Stimulated activated CD8-positive, alpha-beta memory T cell treated with anti-CD3 and anti-CD28 coated beads, Interleukin-7, amount 100 ng/mL, for 48 hours (primary cell): ENCODE measurements at places on chromosomes 5 and 9.

- no peak for DNase-seq
Observed at GRCh38 chr9:6305954-6306563, 22.1 kb upstream of the TPD52L3 start.

DNA sequence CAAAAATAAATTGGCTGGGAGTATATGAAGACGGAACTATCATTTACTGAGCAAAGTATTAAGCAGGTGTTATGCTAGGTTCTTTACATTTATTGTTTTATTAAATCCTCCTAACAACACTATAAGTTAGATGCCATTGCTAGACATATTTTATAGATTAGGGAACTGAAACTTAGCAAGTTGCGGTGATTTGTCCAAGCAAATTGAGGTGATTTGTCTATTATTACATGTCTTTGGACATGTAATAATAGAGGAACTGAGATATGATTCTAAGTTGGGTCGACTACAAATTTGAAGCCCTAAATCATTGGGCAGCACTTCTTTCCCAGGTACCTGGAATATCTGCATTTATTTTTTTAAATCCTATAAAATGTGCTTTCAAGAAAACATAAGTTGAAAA lies 429.9 kb downstream of the GABRG2 start:
- DNase-seq, result no peak

- DNase-seq, result no peak
Observed at GRCh38 chr9:98563988-98564387, 144.7 kb downstream of the GABBR2 start.

DNA sequence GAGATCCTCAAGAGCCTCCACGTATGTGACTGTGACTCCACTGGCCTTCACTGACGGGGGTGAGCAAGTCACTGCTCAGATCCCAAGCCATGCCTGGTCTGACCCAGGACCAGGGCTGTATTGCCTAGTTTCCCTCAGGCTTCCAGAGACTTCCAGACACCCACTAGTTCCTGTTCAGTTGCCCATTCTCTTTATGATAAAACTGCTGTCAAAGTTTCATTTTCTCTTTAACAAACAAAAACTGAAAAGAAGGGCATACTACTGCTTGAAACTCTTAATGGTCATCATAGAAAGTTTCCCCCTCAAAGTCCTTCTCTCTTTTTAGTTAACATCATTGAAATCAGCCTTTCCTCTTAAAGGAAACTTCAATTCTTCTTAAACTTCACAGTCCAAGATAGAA lies 105.7 kb upstream of the GHR start:
- DNase-seq, result no peak

- DNase-seq, result no peak
Observed at GRCh38 chr5:67149951-67150523, 46.6 kb downstream of the CD180 start.

DNA sequence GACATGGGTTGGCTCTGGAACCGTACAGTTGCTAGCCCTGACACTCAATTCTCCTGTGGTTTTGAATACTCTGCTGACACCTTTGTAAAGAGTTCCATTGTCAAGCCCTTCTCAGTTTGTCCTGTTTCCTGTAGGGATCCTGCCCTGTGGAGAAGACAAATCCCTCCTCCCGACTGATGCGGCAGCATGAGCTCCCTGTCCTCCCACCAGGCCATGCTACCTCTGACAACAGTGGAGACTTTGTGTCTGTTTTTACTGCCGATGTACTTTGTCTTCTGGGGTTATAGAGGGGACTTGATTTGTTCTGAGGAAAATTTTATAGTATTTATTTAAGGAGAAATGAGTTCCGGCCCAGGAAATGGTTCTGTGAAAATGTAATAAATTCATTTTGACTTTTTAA lies 57.8 kb downstream of the PRLR start:
- no peak for DNase-seq

DNA sequence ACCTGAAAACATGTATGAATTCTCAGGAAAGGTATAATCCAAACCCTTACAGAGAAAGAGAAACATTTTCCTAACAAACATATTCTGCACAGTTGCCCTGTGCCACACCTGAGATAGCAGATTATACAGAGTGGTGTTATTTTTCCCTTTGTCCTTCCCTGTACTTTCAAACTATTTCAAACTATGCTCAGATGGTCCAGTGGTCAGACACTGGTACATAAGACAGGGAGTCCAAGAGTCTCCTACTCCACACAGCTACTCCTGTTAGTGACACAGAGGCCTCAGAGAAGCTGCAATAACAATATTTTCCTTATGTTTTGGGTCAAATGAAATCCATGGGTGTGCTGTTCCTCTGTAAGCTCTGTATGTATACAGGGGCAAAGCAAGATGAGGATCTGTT lies 30.0 kb upstream of the SLC22A5 start:
- no peak for DNase-seq
